GM04504 (cell line): ENCODE measurements at places on chromosomes 13 and 19.

- DNase-seq = no peak
Measured at GRCh38 chr19:45953676-45954075, 20.0 kb downstream of the NOVA2 start.

DNA sequence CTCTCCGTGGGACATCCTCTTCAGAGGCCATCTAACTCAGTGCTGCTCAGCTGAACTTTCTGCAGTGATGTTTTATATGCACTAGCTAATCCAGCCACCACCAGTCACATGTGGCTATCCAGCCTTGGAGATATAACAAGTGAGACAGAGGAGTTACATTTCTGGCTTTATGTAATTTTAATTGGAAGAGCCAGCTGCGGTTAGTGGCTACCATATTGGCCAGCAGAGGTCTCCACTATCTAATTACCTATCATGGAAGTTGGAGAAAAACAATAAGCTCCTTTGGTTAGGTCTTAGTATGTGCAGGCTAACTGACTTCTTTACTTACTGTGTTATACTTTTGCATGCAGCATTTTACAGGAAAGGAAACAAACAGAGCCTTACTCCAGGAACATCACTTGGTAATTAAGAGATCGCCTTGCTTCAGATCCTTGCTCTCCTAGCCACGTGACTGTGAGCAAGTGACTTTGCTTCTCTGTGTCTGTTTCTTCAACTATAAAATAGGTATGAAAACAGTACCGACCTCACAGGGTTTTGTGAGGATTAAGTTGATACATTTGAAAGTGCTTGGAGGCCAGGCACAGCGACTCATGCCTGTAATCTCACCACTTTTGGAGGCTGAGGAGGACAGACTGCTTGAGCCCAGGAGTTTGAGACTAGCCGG, 1.6 kb upstream of the KLK10 start:
- peak; percentile 11 for DNase-seq

- DNase-seq = no peak
Measured at GRCh38 chr19:46428239-46429135, at the start of gene PNMA8C. TSS of gene PNMA8C (minus strand) at chr19:46428936. CDS start at chr19:46428359, 577 bp downstream.

- no peak for DNase-seq
Measured at GRCh38 chr19:46733690-46734292, 12.1 kb upstream of the FKRP start.
